Cerebellar nuclear complex (tissue), 1 donor: ENCODE measurements at places on chromosomes 1 and 21.

- peak; percentile 50 for DNase-seq
These were observed 34.8 kb upstream of the PRELP start for GRCh38 chr1:203440771-203441170.

GRCh38 chr1:94318505-94319030, 81.2 kb upstream of the ARHGAP29 start:
- no peak for DNase-seq

- DNase-seq, result no peak
These were observed 41.3 kb upstream of the UBE2U start for GRCh38 chr1:64162151-64162550.

- DNase-seq, result no peak
These were observed 5.5 kb downstream of the THBS3 start for GRCh38 chr1:155202198-155202597.

DNA sequence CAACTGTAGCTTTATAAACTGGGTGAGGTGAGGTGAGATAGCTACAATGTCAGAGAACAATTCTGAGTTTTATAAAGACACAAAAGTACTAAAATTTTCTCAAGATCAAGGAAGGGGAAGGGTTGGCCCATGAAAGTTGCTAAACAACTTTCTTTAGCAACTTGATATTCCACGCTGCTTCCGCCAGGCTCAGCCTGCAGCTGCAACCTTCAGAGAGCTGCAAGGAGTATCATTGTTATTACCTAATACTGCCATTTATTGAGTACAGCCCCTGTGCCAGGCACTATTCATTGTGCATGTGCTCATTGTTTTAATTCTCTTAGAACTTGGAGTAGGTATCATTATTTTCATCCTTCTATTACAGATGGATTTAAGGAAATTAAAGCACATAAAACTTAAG, 34.1 kb upstream of the SUCO start:
- no peak for DNase-seq

DNA sequence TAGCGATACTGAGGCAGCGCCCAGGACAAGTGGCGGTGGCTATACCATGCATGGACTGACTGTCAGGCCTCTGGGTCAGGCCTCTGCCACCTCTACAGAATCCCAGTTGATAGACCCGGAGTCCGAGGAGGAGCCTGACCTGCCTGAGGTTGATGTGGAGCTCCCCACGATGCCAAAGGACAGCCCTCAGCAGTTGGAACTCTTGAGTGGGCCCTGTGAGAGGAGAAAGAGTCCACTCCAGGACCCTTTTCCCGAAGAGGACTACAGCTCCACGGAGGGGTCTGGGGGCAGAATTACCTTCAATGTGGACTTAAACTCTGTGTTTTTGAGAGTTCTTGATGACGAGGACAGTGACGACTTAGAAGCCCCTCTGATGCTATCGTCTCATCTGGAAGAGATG, 3.2 kb upstream of the IL10RB start:
- DNase-seq, result no peak

- no peak for DNase-seq
These were observed 5.0 kb upstream of the DUSP23 start for GRCh38 chr1:159775716-159776115.

DNA sequence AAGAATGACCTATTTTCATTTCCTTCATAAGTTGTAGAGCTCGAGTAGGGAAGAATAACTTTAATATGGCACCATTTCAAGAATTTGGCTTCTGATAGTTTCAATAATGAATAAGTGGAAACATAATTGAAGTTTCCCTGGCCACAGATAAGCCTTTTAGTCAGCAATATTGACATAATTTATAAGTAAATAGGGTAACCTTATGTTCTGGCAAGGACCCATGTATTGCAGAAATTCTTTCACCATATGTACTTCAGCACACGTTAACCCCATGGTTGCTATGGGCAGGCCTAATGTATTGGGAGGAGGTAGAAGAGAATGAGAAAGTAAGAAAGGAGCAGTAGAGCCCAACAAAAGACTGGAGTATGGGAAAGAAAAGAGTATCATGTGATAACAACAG, 25.4 kb downstream of the MDM4 start:
- no peak for DNase-seq

DNA sequence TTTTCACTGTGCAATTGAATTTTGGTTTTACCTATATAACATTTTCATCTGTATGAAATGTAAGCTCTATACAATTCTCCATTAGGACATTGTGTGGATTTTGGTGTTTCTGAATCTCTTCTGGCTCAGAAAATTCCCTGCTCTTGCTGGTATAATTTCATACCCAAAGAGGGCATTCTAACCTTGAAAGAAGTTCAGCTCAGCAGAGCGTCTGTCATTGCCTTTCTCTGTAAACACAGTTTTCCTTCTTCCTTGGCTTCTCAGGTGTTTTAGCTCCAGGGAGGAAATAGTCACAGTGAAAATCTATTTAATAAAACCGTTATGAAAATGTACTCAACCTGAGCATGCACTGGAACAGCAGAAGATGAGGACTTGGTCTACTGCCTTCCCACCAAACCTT, 16.0 kb downstream of the DISC1 start:
- no peak for DNase-seq

- no peak for DNase-seq
These were observed 28.3 kb downstream of the DEGS1 start for GRCh38 chr1:224211206-224211962.

DNA sequence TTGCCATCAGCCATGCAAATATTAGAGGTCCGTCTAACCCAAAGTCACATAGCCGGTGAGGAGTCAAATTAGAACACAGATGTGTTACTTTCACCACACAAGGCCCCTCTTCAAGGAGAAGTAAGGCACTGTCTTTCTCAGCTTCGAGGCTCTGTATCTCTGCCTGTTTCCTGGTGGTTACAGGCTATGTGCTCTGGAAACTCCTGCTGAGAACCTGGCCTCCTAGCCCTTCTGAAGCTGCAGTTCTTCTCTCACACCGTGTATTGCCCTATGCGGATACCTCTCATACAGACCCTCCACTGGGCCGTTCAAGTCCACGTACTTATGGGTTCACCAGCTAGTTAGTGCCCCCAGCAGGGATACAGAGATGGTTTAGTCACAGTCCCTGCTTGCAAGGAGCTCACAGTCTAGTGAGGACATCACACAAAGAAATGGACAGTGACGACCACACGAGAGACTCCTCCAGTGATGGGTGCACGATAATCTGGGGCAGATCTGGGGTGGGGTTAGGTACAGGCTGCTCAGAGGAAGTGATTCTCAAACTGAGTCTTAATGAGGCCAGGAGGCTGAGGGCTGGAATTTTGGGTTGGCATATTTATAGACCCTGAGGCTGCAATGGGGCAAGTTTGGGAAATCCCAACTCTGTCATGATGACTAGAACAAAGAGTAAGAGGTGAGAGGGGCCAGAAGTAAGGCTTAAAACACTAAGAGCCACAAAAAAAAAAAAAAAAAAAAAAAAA, 22.8 kb upstream of the ELOA start:
- DNase-seq, result no peak

- DNase-seq, result no peak
These were observed 3.4 kb downstream of the DIRAS3 start for GRCh38 chr1:68046885-68047658.

GRCh38 chr1:110620686-110621085, 14.5 kb upstream of the KCNA2 start:
- DNase-seq, result no peak

- DNase-seq, result no peak
These were observed 108.7 kb upstream of the IGSF21 start for GRCh38 chr1:17998889-17999288.

GRCh38 chr21:36835383-36835795, 131.1 kb downstream of the HLCS start:
- no peak for DNase-seq

- no peak for DNase-seq
These were observed 52.2 kb downstream of the SMYD2 start for GRCh38 chr1:214332946-214333798.

- no peak for DNase-seq
These were observed 3.7 kb upstream of the TRABD2B start for GRCh38 chr1:48000883-48001282.

DNA sequence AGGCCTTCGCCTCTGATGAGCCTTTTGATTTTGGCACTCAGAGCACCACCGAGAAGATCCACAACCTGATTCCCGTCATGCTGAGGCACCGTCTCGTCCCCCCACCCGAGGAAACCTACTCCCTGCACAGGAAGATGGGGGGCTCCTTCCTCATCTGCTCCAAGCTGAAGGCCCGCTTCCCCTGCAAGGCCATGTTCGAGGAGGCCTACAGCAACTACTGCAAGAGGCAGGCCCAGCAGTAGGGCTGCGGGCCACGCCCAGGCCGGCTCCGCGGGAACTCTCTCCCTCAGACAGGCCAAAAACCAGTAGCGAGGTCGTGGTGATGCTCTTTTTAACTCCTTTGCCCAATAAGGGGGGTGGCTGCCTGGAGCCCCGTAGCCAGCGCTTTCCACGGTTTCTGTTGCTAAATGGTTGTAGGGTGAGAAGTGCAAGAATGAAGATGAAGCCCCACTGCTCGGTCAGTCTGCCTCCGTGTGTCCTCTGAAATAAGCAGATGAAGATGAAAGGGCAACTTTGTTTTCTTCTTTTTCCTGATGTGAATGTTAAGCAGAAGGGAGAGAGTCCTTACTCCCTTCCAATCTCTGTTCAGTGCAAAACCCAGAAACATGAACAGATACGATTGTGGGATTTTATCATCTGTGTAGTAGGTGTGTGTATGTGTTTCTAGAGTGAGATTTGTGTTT, 46.5 kb downstream of the COQ8A start:
- no peak for DNase-seq

DNA sequence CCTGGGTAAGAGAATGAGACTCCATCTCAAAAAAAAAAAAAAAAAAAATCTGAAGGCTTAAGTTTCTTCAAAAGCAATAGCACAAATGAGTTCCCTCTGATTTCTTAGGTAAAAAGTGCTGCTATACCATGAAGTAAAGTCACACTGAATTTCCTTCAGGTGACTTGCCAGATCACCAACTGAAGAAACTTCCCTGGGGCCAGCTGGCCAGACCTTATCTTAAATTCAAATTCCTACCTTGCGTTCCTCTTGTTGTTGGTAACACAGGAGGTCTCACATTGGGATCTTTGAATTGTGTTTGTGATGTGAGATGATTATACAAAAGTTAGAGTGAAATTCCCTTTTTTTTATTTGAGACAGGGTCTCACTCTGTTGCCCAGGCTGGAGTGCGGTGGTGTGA, 11.8 kb downstream of the INAVA start:
- no peak for DNase-seq

GRCh38 chr1:37438869-37439343, 35.5 kb upstream of the ZC3H12A start:
- no peak for DNase-seq

DNA sequence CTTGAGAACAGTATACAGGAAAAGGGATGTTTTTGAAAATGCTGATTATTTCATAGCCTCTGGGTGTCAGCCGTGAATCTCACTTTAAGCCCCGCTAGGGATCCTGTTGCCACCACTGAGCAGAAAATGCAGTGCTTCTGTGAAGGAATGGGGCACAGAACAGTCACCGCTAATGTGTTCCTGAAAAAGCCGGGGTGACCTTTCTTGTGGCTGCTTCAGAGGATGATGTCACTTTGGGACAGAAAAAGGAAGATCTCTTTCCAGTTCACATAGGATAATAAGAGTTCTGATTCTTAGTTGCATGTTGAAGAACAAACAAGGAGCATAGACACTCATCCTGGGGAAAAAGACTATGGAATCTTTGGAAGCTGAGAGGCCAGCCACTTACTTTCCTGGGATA, 349.6 kb downstream of the DISC1 start:
- DNase-seq, result no peak

DNA sequence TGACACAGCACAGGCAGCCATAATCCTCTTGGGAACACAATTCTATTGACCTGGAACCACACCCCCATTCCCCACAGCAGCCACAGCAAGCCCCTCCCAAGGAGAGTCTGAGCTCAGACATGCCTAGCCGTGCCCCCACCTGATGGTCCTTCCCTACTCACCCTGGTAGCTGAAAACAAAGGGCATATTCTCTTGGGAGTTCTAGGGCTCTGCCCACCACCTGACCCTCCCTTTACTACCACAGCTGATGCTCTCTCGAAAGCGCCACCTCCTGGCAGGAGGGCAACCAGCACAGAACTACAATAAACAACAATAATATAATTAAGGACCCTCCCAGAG, 184.8 kb upstream of the COA6 start:
- DNase-seq, result no peak

DNA sequence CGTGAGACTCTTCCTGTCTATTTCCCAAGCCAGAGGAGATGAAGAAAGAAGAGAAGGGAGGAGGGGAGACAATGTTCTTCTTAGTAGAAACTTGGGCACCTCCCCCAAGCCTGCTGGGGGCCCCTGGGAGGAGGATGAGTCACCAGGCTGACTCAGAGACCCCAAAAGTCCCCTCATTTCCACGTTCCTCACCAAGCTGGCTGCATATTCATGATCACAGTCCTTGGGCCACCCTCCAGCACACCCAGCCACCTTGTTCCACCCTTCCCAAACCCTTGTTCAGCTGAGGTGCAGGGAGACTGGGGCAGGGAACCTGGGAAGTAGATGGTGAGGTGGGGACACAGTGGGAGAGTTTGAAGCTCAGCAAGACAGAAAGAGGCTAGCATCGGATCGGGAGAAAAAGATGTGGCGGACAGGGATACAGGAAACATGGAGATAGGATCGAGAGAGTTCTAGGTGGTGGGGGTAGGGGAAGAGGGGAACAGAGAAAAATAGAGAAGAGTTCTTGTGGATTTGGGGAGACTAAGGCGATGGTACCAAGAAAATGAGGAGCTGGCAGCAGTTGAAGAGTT, 712 bp downstream of the RAB13 start:
- no peak for DNase-seq

GRCh38 chr21:20083336-20083735, 914.9 kb upstream of the NCAM2 start:
- DNase-seq, result no peak

GRCh38 chr1:173190101-173190936, 16.8 kb downstream of the TNFSF4 start:
- no peak for DNase-seq

DNA sequence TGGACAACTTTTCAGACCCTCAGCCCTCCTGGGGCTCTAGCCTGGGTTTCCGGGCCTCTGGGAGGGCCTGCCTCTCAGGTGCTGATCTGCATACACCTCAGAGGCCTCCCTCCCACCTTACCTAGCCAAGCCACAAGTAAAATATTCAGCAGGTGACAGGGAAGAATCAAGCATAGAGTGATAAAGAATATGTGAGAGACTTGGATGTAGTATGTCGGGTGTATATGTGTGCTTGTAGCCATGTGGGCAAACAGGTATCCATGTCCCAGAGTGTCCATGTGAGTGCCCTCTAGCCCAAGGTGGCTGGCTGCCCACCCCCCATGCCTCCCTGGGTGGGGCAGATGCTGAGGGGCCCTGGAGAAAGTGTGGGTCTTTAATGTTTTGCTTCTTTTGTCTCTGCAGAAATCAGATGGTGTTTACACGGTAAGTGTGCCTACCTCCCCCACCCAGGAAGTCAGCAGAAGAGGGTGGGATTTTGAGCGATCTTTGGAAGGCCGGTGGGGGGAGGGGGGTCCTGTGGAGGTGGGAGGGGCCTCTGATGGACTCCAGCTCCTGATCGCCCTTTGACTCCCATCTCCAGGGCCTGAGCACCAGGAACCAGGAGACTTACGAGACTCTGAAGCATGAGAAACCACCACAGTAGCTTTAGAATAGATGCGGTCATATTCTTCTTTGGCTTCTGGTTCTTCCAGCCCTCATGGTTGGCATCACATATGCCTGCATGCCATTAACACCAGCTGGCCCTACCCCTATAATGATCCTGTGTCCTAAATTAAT, 3.4 kb downstream of the FCER1G start:
- DNase-seq, result no peak

GRCh38 chr1:103275725-103276124, 167.4 kb upstream of the COL11A1 start:
- no peak for DNase-seq

- no peak for DNase-seq
These were observed 36.9 kb upstream of the JAK1 start for GRCh38 chr1:65003316-65003664.
